ENCODE measurements at places on chromosomes 6 and 20.

DNA sequence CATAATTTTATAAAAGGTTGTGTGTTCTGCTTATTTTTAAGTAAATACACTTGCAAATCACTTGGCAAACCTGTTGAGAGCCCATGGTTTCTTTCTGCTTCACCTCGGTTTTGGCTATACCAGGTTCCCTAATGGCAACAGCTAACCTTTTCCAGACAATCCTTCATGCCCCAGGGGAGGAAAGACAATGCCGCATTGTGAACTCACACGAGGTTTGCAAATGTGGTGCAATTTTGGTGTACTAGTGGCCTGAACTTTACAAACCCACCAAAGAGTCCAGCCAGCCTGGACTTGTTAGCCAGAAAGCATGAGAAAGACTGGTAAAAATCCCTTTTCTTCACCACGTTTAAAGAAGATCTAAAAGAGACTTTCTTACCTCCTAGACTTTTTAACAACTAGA, 84.8 kb upstream of the SOX4 start:
- DNase-seq: no peak

DNA sequence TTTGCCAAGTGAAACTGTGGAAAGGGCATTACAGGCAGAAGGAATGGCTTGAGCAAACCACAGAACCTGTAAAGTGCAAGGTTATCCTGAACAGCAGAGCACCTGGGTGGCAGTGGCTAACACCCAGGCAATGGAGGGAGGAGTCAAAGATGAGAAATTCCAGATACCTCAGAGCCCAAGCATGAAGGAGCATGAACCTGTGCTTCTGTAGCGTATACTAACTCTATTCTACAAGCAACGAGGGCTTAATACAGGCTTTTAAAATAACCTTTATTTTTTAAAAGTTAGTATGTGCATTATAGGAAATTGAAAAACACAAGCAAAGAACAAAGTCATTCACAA, 77.0 kb downstream of the CNBD2 start:
- no peak for DNase-seq

DNA sequence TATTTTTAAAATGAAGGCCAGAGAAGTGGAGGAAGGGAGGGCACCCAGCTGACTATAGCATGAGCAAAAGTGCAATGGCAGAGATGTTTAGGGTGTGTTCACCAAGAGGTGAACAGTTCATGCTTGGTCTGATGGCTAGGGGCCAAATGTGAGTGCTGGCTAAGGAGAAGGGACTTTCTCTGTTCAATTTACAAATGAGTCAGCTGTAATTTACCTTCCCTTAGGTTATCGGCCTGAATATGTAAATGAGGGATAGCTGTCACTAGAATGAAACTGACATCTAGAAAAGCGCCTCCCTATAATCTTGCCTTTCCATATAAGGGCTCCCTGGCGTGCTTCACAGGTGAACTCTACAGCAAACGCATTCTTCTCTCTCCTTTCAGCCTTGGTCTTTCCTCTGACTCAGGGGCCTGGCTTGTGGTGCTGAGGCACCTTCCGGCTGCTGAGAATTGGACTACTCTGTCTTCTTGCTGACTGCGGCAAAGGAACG, 114.7 kb upstream of the BACH2 start:
- no peak for DNase-seq

GRCh38 chr6:85537055-85537494, 56.6 kb downstream of the SNX14 start:
- DNase-seq: no peak

- no peak for DNase-seq
These were observed at the start of gene RBBP8NL for GRCh38 chr20:62427172-62428001. TSS of gene RBBP8NL (minus strand) at chr20:62427539. CDS start at chr20:62419647, 7,892 bp downstream.

GRCh38 chr6:75089151-75089897, 116.5 kb downstream of the COL12A1 start:
- DNase-seq: no peak

DNA sequence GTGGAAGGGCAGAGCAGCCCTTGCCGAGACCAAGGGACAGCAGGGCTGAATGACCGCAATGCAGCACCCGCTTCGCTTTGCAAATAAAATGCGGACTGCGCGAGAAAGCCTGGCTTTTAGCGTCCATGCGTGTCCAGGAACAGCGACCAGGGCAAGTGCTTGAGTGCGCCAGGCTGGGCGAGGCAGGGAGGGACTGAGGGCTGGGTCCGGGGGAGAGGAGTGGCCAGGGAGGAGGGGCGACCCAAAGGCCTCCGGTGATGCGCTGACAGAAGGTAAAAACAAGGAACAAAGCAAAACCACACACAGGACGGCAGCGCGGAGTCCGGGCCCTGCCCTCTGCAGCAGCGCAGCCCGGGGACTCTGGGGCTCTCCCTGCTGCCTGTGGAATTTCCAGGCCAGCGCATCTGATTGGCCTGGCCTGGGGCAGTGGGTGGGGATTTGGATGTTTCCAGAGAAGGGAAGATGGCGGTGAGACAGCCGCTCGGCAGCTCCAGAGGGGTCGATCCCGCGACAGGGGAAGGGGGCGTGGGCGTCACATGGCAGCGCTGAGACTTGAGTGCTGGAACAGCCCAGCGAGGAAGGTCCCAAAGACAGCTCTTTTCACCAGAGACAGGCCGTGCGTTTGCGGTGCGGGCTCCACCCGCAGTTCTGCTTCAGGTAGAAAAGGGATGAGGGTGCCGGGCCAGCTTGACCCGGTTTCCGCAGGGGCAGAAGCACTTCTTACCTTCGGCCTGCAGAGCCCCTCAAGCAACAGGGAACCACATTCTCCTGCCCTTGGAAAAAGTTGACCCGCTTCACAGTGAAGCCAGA, 51.8 kb downstream of the SSR1 start:
- peak; percentile 79 for DNase-seq

GRCh38 chr6:161181121-161181520, 92.7 kb downstream of the AGPAT4 start:
- no peak for DNase-seq

- DNase-seq: no peak
These were observed 179.3 kb upstream of the DTNBP1 start for GRCh38 chr6:15841937-15842726.

- no peak for DNase-seq
These were observed 7.9 kb downstream of the RSPH4A start for GRCh38 chr6:116624036-116624805.

- peak; percentile 79 for DNase-seq
These were observed 2.0 kb downstream of the SPAG4 start for GRCh38 chr20:35617397-35618262.

DNA sequence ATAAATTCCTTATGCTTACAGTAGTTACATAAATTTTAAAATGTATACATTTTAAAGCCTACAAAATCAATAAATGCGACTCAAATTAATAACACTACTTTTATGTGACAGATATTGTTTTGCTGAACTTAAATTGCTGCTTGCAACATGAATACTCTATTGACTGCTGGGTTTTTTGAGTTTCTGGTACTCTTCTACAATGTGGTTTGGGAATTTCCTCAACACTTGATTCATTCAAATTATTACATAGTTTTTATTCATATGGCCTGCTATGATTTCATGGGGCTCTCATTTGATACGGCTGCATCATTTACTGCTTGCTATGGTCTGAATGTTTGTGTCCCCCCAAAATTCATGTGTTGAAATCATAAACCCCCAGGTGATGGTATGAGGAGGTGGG, 2.3 kb upstream of the TXLNB start:
- DNase-seq: no peak
